ENCODE measurements at places on chromosomes 1 and 21.

DNA sequence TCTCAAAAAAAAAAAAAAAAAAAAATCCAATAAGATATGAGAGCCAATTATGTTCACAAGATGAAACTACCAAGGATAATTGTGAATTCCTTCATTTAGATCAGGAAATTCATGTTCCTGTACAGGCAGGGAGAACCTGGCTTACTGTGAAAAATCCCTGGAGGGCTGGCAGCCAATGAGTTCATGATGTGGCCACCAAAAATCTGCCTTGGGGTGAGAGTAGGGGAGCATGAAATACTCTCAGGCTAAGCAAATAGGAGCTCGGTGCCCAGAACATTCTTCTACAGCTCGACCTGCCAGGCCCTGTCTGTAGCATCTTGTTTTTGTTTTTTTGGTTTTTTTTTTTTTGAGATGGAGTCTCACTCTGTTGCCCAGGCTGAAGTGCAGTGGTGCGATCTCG is 50.1 kb downstream of the PIK3CD start:
- DNase-seq, result no peak

DNA sequence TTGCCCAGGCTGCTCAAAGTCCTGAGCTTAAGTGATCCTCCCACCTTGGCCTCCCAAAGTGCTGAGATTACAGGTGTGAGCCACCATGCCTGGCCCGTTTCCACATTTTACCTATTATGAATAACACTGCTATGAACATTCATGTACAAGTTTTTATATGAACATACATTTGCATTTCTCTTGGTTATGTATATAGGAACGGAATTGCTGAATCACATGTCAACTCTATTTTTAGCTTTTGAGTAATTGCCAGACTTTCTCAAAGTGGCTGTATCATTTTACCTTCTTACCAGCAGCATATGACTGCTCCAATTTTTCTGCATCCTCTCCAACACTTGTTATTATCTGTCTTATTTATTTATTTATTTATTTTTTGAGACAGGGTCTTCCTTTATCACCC is 2.7 kb downstream of the SPATA21 start:
- DNase-seq, result no peak

DNA sequence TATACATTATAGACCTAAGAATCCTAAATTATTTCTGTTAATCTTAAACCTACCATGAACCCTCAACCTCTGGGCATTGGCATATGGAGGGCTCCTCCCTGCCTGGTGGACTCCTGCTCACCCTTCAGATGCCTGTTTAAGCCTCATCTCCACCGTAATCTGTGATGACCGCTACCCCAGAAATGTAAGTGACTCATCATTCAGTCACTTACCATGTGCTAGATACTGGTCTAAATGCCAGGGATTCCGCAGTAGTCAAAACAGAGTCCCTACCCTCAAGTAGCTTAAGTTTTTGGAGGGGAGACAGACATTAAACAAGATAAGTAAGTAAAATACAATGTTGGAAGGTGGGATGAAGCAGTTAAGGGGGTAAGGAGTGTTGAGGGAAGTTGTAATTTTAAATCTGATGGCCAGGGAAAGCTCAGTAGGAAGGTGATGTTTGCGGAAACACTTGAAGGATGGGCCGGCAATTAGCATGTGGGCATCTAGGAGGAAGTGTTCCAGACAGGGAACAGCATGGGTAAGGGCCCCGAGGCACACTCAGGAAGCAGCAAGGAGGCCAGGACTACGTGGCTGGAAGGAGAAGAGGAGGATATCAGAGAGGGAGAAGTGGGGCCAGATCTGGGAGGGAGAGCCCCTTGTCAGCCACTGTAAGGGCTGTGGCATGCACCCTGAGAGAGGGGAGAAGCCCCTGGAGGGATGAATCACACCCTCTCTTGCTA is 141.7 kb upstream of the HOOK1 start:
- DNase-seq, result no peak

- no peak for DNase-seq
Measured at GRCh38 chr1:51417496-51418383, 87.4 kb upstream of the TTC39A start.

DNA sequence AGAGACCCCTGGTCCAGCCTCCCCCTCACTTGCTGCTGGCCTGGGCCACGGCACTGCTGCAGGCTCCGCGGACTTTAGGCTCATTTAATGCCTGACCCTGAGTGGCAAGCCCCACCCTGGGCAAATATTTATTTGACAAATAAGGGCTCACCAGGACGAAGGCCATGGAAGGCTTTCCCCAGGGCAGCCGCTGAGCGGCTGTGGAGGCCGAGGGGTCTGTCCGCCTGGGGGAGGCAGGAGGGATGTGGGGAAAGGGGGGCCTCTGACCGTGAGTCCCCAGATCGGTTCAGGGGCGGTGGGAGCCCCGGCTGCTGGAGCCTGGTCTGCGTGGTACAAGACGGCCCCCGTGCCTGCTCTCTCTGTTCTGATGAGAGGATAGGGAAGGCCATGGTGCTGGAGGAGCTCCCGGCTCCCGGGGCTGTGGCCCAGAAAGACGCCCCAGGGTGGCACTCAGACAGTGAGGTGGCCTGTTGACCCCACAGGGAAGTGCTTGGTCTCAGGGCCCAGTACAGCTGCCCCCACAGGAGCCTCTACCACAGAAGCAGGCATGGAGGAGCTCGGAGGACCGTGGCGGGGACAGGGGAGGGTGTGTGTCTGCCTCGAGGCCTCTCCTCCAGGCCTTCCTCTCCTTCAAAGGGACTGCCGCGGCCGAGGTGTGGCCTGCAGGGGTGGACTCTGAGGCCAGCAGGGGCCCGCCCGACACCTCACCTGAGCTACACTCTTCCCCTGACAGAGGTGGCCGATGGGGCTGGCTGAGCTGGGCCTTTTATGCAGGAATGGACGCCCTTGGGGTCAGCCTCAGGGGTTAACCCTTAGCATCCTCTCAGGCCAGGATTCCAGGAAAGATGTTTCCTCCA is 9.1 kb upstream of the C1orf159 start:
- no peak for DNase-seq

GRCh38 chr1:10830961-10831668 is 34.7 kb upstream of the CASZ1 start:
- DNase-seq, result no peak

GRCh38 chr1:154220970-154221277 is 169 bp downstream of the UBAP2L start:
- no peak for DNase-seq

DNA sequence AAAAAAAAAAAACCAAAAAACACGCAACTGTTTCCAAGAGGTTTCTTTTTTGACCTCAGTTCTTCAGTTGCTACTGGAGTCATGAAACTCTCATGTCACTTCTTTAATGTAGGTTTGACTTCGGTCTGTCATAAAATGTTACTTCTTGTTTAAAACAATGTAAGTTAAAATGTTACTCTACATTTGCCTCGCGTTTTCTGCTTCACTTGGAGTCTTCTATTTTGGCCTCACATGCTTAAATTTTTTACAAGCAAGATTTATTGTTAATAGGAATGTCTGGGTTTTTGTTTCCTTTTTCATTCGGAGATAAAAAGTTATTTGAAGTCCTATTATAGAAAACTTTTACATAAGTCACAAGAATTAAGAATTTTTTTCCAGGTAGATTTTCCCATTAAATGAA is 880.2 kb downstream of the LTN1 start:
- DNase-seq, result no peak

DNA sequence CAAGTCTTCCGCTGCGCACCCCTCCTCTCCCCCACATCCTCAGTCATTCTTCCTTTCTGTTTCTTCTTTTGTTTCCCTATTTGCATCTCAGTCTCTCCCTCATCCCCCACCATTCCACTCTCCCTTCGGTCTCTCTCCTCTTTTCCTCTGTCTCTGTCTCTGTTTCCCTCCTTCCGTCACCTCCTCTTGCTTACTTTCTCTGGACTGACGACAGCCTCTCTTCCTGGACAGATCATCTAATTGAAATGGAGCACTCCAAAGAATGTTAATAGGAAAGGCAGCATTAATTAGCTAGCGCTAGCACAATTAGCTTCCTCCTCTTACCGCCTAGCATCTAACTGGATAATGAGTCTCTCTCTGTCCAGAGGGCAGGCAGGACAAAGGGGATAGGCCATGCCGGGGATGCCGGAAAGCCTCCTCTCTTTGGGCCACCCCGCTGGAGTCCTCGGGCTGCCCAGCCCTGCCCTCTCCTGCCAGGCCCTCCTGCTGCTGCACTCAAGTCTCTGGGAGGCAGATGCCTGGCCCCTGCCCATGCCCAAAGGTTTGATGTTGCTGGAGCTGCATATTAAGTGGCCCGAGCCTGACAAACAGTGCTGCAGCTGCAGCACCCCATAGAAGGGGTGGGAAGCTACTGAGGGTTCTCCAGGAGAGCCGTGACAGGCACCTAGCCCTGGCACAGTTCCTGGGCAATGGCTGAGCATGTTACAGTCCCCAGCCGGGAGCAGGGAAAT is 20.8 kb downstream of the DISP3 start:
- peak; percentile 77 for DNase-seq

DNA sequence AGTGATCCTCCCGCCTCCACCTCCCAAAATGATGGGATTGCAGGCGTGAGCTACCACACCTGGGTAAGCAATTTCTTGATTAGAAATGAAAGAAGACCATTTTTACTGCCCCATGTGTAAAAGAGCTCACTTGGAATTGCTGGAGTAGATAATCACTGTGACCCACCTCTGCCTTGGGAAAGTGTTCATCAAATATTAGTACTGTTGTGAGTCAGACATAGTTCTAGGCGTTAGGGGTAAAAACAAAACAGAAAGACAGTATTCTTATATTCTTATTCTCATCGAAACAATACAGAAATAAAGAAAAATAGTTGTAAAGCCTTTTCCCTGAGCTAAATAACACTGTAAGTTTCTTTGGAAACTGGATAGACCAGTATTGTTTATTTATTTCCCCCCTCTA is 36.2 kb downstream of the CELF3 start:
- DNase-seq, result no peak

DNA sequence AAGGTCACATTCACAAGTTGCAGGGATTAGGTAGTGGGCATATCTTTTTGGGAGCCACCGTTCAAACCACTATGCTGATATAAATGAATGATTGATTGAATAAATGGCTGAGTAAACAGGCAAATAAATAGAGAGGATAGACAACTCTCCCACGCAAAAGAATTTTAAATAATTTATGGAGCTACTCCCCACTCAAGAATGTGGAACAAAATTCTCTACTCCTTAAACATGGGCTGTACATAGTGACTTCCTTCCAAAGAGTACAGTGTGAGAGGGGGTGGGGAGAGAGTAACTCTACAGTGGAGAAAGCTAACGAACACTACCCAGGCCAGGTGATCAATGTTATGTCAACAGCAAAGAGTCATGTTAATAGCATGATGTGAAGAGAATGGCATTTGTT is 40.7 kb downstream of the KRTAP19-8 start:
- no peak for DNase-seq

DNA sequence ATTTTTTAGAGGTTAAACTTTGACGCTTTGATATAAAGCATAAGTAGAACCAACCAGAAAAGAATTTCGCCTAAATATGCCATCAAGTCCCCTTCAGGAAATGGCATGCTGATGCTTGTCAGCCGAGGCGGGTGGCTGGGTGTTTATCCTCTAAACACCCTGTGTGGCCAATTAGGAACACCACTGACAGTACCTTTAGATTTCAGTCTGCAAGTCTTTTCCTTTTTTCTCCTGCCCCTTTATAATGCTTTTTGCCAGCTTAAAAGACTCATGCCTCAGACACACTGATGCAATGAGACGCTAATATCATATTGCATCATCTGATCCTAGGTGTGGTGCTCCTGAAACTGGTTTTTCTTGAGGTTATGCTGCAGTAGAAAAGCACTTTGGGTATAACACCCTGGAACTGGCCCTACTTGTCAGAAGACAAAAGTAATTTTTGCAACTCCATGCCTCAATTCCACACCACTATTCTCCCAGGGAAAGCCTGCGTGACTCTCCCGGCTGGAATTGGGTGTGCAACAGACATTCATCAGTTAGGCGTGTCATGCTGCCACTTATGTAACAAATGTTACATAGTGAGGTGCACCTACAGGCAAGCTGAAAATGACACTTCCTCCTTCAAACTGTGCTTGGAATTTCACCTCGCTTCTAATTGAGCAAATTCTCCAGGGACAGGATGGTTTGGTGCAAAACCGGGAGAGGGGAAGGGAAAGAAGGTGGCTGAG is 2.0 kb upstream of the RCC2 start:
- no peak for DNase-seq

- DNase-seq, result peak; percentile 49
Measured at GRCh38 chr1:201982623-201983379, at the start of gene RNPEP. Gene RNPEP (plus strand): TSS chr1:201982648. CDS start chr1:201982667, 19 bp downstream.

GRCh38 chr21:37072274-37072987 is 440 bp downstream of the PIGP start:
- peak; percentile 76 for DNase-seq

DNA sequence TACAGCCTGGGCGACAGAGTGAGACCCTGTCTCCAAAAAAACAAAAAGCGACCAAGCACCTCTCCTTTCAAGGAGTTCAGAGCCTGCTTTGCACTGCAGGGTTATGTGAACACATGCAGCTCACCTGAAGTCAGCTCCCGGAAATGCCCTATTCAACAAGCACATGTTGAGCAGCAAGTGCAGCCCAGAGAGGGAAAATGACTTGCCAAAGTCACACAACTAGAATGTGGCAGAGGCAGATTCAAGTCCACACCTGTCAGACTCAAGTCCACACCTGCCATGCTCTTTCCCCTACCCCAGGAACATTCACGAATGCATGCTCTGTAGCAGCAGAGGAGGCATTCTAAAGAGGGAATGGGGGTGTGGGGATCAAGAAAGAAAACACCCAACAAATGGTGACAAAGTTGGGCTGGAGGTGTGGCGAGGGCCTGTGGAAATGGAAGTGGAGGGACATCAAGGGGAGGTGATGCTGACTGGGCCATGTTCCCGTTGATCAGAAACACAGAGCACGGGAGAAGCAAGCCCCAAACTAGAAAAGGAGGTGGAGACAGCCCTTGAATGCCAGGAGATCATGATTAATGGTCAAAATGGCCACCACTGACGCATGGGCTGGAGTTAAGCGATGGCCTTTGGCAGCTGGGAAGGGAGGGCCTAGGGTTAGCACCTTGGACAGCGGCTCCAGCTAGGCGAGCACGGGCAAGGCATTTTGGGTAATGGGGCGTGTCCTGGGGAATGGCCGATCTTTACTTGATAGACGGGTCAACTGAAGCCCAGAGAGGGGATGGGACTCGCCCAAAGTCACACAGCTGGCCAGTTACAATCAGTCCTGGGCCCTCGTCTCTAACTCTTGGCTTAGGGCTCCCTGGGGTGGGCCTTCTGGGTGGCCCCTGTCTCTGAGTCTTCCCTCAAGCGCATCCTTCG is 21.5 kb downstream of the RAP1GAP start:
- DNase-seq, result no peak

DNA sequence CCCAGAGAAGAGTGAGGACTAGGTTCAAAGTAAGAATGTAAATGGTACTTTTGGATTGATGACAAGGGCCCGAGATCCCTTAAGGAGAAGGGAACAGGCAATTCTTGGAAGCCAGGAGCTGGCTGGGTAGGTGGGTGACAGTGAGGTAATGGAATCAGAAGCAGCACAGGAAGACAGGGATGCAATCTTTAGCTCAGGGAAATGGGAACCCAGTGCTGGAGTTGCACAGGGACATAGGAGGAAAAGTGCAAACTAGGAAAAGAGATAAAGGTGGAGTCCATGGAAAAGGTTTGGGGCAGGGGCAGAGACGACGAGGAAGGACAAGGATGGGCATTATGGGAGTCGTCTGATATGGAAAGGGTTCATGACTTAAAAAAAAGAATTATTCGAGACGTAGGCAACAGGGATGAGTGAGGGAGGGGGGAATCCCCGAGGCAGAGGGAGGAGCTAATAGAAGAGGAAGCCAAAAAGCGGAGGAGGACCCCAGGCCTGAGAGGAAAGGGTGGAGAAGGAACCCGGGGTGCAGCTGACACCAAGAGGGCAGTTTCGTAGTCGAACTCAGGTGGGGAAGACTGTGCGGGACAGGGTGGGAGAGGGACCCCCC is 495 bp downstream of the PI4KB start:
- no peak for DNase-seq

GRCh38 chr21:45994759-45995685 is 13.5 kb downstream of the COL6A1 start:
- no peak for DNase-seq

- DNase-seq, result no peak
Measured at GRCh38 chr1:89170170-89171066, 5.4 kb downstream of the GBP7 start.
